ENCODE measurements at places on chromosomes 6 and 20.

DNA sequence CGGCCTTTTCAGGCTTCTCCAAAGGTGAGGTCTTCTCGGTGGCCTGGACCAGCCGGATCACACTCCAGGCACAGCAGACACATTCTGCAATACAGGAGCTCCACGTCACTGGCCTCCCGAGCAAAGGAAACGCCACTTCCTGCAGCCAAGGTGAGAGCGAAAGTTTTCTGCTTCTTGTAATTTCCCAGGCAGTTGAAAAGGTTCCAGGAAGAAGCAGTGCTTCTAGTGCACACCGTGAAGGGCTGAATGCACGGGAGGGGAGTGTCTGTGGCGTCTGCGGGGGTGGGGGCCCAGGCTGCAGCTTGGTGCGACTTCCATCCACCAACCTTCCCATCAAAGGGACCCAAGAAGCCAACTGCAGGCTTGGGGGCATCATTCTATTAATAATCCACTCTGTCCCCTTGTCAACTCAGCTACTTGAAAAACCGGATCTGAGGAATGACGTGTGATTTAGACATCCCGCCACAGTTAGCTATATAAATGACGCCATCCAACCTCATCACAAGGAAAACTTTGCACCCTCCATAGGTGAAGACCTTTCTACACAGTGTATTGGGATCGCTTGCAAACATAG is 61.1 kb downstream of the NFATC2 start:
- DNase-seq, result no peak

DNA sequence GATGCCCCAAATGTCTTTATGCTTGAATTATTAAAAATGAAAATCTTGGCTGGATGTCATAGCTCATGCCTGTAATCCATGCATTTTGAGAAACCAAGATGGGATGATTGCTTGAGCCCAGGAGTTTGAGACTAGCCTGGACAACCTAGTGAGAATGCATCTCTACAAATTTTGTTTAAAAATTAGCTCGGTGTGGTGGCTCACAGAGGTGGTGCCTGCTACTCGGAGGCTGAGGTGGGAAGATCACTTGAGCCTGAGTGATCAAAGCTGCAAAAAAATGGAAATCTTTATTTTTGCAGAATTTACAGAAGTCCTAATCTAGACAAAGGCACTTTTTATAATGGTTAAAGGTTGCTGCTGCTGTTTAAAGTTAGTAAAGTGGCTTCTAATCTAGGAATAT is 20.0 kb upstream of the COL19A1 start:
- DNase-seq, result no peak

GRCh38 chr6:30767158-30767943 is 23.0 kb upstream of the IER3 start:
- DNase-seq, result no peak

- DNase-seq, result no peak
These were observed 632.7 kb downstream of the RFPL4B start for GRCh38 chr6:112979830-112980229.

- DNase-seq, result no peak
These were observed 191.7 kb upstream of the BTBD3 start for GRCh38 chr20:11726026-11726425.

- DNase-seq, result no peak
These were observed 142.2 kb downstream of the BTBD9 start for GRCh38 chr6:38497546-38497945.
